ENCODE measurements at places on chromosomes 12 and 14.
A peak's percentile ranks its signal among the peaks of the same experiment; 100 is the strongest.

GRCh38 chr12:42980441-42980840, 390.9 kb upstream of the PRICKLE1 start:
- DNase-seq, result no peak

- DNase-seq, result no peak
Observed at GRCh38 chr14:100837805-100838350, 12.0 kb downstream of the MEG3 start.

GRCh38 chr14:100383727-100384158, 60.6 kb downstream of the SLC25A47 start:
- peak; percentile 51 for DNase-seq

- DNase-seq, result peak; percentile 6
Observed at GRCh38 chr14:26917086-26917485, 319.3 kb upstream of the NOVA1 start.

DNA sequence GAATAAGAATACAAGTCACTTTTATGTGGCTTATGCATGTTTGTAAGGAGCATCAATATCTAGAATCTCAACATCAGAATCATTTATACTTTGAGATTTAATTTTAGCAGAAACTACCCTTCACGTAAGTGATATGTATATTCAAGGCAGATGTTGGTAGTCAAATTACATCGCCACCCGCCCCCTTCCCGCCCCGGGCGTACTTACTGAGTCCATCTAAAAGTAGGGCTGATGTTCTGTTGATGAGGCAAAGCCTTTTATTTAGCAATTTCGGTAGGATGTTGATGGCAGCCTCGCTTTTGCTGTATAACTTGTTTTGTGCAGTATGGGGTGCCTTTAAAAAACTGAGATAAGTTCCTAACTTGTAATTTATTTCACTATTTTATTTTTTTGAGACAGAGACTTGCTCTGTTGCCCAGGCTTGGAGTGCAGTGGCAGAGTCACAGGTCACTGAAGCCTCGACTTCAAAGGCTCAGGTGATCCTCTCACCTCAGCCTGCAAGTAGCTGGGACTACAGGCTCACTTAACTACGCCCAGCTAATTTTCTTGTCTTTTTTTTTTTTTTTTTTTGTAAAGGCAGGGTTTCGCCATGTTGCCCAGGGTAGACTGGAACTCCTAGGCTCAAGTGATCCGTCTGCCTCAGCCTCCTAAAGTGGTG, 30.8 kb downstream of the KTN1 start:
- no peak for DNase-seq

DNA sequence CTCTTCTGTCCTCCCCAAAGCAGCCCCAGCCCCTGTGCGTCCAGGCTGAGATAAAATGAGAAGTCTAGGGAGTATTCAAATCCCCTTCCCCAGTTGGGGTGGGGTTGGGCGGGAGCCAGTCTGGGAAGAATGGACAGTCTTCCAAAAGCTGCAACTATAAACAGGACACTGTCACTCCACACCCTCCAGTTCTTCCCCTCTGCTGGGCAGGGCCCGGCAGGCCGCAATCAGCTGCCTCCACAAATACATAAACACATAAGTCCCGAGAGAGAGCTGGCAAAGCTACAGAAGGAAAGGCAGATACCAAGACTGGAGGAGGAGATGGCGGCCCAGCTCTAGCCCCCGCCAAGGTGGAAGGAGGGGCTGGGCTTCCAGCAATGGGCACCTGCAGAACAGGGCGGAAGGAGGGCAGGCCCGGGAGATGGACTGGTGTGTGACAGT, 12.7 kb downstream of the LTBP2 start:
- DNase-seq, result no peak

DNA sequence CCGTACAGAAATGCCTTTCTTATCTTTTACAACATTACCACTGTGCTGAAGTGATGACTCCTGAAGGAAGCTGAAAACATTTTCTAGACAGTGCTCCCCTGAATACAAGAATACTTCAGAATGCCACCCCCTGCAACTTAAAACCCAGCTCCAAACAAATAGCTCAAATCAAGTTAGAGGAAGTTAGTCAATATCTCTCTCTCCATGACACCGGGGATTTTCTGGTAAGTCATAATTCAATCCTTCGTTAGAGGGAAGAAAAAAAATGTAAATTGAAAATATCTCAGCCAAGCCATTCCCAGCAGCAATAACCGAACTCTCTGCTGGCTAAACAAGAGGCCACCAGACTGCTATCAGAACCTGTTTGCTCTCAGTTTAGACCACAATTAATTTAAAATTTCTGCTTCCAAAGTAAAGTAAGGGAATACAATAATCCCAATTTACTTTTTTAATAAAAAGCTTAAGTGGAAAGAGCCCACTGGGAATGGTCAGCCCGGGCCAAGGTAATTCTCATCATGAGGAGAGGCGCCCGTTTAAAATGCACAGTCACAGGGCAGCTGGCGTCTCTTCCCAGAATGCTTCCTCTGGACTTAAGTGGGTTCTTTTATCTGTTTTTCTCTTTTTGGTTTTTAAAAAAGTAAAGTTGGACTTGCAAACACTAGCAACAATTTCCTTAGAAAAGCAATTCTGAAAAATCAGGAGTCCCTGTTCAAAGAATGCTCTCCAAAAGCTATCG, 710.1 kb upstream of the STXBP6 start:
- no peak for DNase-seq

DNA sequence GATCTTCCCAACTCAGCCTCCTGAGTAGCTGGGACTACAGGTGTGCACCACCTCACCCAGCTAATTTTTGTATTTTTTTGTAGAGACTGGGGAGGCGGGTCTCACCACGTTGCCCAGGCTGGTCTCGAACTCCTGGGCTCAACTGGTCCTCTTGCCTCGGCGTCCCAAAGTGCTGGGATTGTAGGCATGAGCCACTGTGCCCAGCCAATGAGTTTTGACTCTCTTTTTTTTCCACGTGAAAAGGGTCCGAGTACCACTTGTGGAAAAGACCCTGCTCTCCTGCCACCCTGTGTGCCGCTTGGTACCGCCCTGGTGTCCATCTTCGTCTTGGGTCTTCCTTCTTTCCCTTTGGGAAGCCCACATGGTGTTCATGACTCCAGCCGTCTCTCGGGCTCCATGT, 17.6 kb downstream of the TEDC1 start:
- DNase-seq, result no peak

GRCh38 chr12:94427501-94428381, 31.9 kb downstream of the CEP83 start:
- peak; percentile 49 for DNase-seq

Measured in LoVo (cell line).